ENCODE measurements at places on chromosomes 1 and 21.

GRCh38 chr1:164673584-164674214 is 114.7 kb downstream of the PBX1 start:
- DNase-seq = no peak

DNA sequence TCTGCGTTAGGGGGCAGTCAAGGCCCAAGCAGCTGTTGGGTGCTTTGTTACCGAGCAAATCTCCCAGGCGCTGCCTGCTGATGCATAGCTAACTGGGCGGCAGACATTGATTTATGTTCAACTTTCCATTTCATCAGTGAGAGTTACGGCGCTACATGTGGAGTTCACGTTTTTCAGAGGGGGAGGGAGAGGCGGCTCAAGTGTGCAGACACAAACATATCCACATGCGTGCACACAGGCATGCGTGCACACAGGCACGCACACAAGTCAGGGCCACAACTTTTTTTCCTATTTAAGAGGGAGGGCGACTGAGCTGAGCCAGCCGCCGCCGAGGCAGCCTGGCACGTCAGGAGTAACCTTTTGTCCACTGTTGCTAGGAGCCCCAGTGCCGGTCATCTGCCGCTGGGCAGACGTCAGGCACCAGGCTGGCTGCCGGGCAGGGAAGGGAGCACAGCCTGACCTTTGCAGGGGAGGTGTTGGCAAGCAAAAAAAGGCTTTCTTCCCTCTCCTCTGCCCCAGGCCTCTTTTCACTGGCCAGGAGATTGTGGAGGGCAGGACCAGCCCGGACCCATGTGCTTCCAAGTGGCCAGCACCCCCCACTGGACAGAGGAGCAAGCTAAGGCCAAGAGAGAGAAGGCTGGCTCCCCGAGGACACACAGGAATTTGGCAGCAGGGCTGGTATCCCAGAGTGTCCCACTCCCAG is 73.3 kb downstream of the MRPL37 start:
- no peak for DNase-seq

- DNase-seq = peak; percentile 55
These were observed 133.3 kb downstream of the PGBD5 start for GRCh38 chr1:230292689-230293389.

GRCh38 chr1:231387770-231388669 is 34.1 kb downstream of the EGLN1 start:
- DNase-seq = no peak

DNA sequence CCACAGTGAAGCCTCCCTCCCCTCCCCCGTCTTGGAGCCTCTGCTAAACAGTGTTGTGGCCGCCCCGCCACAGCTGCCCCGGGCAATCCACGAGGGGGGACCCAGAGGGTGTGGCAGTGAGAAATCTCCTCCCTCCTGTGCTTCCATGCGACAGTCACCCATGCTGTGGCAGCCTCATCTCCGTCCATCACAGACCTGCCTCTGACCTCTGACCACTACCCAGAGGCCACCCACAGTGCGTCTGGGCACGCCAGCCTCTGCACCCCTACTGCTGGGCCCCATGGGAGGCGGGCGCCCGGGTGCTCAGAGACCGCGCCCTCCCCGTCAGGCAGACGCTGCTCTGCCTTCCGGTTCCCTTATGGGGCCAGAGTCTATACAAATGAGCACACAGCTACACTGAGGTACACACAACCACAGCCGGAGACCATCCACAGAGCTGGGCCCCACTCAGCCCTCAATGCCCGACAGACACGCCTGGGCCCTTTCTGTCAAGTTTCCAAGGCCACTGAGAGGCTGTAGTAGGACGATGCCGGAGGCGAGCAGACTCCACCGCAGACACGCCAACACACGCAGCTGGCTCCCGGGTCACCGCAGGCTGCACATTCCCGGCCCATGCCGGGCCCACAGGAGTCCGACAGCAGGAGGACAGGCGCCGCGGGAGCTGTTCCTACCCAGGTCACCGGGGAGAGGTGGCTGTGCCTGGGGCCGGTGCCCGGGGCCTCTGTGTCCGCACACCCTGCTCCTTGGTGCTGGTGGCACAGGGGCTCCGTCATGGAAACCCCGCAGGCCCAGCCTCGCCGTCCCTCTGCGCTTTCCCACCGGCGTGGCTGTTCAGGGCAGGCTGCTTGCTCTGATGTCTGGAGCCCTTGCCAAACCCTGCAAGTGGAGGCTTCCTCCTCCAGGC is 23.9 kb upstream of the TMEM52 start:
- DNase-seq = no peak

GRCh38 chr21:31733551-31734149 is 1.7 kb upstream of the SCAF4 start:
- no peak for DNase-seq

DNA sequence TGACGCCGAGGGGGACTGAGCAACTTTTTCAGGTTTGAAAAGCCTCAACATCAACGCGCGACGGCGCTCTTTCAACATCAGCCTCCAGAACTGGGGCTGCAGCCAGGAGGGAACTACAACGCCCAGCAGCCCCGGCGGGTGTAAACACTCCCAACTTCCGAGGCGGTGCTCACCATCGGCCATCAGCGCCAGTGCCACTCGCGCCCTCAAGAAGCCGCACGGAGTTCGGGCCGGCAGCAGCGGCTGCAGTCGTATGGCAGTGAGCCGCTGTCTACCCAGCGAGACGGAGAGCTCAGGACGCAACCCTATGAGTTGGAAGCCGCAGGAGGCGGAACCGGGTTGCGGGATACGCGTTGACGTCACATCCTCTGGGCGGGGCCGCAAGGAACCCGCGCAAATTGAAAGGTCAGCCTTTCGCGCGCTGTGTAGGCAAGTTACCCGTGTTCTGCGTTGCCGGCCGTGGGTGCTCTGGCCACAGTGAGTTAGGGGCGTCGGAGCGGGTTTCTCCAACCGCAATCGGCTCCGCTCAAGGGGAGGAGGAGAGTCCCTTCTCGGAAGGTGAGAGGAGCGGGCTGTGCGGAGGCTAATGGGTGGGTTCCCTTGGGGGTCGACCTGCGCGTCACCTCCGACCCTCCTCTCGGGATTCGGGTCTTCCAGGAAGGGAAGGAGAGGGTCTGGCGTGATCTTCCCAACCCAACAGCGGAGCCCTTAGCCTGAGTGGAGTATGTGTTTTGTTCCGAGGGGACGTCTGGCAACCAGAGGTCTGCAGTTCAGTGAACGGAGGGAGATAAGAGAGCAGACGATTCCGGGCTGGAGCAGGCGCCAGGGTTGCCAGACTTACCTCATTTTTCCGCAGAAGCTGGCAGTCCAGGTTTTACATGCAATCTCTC is at the start of gene EXO1:
Gene EXO1, plus strand, starts transcription at position 409 of the 890 bp plus-strand sequence. CDS start 2,222 bp downstream, outside the sequence.
- DNase-seq = peak; percentile 86

DNA sequence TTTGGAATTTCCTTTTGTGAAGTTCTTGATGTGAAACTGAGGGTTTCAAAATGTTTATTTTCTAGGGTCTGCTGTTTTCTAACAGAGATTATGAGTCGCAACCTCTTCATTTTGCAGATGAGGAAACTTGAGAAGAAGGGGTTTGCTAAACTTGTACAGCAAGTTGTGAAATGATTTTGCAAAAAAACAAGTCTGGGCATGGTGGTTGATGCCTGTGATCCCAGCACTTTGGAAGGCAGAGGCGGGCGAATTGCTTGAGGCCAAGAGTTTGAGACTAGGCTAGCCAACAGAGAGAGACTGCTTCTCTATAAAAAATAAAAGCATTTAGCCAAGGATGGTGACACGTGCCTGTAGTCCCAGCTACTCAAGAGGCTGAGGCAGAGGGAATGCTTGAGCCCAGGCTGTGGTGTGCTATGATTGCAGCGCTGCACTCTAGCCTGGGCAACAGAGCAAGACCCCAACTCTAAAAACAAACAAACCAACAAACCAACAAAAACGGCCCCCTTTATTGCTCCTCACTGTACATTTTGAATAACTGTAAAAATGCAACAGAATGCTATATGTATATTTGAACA is 9.9 kb downstream of the TRIM67 start:
- DNase-seq = no peak

DNA sequence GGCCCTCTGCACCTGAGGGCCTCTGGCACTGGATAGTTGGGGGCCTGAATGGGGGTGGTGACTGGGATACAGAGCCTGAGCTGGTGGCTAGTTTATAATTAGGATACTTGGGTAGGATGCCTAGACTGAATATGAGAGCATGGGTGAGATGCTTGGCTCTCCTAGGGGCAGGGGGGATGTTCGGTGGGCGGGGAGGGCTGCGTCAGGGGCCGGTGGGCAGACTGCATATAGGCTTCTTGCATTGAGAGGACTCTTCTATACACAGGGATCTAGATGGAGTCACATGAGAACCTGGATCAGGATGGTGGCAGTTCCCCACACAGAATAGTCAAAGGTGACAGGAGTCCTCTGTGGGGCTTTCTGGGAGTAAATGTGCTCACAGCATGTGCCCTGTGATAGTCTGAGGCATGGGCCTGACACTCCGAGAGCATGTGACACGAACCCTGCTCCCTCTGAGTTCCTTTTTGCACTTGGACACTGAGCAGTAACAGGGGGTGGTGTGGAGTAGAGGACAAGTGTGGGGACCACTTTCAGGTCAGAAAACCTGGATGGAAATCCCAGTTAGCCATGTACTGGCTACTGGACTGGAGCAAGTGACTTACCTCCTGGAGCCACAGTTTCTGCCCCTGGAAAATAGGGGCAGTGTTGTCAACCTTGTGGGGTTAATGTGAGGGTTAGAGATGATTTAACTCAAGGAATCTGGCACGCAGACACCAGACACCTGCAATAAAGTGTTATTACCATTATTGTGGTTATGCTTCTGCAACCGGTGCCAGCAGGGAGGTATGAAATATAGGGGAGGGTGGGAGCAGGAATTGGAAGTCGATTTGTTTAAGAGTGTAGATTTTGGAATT is 2.2 kb downstream of the MAP7D1 start:
- no peak for DNase-seq

GRCh38 chr1:156608981-156609380 is 7.7 kb upstream of the GPATCH4 start:
- no peak for DNase-seq

GRCh38 chr1:7550981-7551380 is 220.1 kb upstream of the VAMP3 start:
- no peak for DNase-seq

DNA sequence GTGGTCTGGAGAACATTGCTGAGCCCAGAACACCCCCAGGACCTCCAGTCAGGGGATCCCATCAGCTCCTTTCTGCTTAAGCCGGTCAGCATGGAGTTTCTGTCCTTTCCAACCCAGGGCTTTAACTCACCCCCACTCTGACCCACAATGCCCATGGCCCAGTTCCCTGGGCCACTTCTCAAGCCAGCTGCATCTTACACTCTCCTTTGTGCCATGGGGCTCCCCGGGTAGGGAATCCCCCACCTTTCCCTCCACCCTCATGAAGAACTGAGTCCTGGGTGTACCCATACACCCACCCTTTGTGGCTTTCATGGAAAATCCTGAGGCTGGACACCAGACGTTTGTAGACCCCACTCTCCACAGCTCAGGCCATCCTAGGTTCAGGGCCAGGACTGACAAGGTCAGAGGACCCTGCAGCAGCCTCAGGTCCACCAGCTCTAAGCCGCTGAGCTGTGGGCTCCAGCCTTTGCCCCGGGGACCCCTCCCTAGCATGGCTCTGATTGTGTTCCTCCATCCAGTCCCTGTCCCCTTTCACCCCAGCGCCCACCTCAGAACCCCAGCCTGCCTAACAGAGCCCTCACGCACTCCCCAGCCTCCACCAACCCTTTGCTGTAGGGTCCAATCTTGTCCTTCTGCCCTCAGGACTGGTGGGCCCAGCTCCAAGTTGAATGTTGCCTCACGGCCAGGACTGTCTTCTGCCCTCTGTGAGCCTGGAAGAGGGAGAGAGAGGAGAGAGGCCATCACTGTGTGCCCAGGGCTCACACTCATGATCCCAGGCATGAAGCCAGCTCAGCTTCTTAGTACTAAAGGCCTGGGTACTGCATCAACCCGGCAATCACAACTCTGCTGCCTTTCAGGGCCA is 394.8 kb downstream of the MATN1 start:
- DNase-seq = no peak

GRCh38 chr1:10615332-10615731 is 140.6 kb downstream of the PEX14 start:
- DNase-seq = no peak
